ENCODE measurements at places on chromosomes 4 and X.

GRCh38 chrX:4830880-4831557 lies 1117.6 kb upstream of the PRKX start:
- no peak for DNase-seq

GRCh38 chr4:54902271-54902670 lies 223.1 kb downstream of the KDR start:
- DNase-seq, result no peak

DNA sequence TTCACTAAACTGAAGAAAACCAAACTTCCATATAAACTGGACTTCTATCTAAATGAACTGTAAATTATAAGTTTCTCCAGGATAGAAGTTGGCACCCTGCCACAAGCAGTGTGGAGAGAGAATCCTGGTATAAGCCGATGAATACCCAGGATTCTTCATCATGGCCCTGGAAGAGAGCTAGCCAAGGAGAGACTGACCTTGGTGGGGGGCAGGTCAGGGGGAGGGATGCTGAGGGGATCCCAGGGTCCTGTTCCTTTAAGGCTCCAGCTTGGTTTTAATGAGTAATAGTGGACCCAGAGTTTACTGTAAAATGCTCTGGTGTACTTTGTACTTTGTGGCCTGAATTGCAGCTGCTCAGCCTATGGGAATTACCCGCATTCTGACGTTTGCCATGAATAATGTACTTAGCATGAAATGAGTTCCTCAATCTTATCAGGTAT lies 16.9 kb downstream of the RASSF6 start:
- DNase-seq, result no peak

- DNase-seq, result no peak
These were observed 55.5 kb upstream of the FBXW7 start for GRCh38 chr4:152591396-152591795.

GRCh38 chr4:65951177-65951576 lies 280.9 kb upstream of the EPHA5 start:
- no peak for DNase-seq

GRCh38 chr4:90584051-90584450 lies 456.9 kb downstream of the CCSER1 start:
- no peak for DNase-seq

DNA sequence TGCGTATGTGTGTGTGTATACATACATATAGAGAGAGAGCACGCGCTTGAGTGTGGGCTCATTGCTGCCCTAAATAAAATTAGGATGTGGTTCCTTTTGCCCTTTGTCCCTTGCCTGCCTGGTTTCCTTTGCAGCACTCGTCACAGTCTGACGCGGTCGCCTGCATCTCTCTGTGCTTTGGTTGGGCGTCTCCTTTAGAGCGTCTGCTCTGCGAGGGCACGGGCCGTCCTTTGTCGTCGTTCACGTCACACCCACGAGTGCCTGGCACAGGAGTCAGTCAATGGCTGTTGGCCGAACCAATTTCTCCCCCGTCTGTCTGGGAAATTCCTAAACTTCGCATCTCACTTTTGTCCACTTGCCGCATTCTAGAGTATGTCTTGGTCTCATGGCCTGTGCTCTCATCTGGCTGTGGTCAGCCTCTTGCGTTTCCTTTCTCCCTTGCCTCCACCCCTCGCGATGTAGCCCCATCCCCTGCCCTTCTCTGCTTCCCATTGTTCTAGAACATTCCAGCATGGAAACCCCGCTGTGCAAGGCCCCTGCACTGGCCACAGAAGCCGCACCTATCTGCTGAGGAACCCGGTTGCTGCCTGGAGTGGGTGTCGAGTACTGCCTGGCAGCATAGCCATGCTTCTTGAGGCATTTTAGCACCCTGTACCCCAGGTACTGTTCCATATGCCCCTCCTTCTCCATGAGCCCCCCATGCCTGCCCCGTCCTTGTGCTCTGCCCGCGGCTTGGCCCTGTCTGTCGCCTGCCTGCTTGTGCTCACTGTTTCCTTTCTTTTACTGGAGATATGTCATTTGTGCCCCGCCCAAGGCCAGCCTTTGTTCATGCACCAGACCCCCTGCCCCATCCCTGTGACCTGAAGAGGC lies 8.0 kb downstream of the MAEA start:
- DNase-seq, result no peak

DNA sequence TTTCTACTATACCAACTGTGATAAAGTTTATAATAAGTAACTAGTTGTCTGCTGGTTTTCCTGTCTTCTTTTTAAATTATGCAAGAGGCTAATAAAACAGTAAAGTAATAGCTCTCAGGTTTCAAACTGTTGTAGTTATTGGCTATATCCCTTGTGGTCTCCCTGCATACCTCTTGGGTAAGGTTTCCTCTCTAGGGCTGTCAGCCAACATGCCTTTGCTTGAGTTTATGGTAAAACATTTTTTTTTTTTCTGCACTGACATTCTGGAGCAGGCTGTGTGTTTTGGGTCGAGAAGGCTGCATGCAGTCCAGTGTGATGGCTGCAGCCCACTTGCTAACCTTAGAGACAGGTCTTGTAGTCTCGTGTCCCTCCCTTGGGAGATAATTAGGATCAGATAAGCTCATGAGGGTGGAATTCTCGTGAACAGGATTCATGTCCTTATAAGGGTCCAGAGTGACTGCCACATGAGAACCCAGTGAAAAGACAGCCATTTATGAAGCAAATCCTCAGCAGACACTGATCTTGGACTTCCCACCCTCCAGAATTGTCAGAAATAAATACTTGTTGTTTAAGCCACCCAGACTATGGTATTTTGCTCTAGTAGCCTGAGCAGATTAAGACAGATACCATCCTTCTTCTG lies 831.2 kb downstream of the CCSER1 start:
- no peak for DNase-seq

DNA sequence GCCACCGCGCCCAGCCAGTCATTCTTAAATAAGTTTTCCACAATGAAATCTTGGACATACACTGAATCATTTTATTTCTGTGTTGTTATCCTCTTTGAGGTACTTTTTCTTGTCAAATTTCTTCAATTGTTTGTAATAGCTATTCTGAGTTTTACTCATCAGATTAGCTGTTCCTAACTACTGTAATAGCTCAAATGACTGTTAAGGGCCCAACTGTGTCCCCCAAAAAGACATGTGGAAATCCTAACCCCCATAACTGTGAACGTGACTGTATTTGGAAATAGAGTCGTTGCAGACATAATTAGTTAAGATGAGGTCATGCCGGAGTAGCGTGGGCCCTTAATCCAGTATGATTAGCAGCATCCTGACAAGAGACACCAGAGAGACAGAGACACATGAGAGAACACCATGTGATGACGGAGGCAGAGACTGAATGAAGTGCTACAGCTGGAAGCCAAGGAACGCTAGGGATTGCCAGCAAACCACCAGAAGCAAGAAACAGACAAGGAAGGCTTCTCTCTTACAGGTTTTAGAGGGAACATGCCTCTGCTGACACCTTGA lies 22.9 kb downstream of the ACOT9 start:
- no peak for DNase-seq

GRCh38 chrX:123807835-123808416 lies 51.9 kb upstream of the XIAP start:
- no peak for DNase-seq

- DNase-seq, result no peak
These were observed 31.1 kb downstream of the BMP15 start for GRCh38 chrX:50941638-50942037.

DNA sequence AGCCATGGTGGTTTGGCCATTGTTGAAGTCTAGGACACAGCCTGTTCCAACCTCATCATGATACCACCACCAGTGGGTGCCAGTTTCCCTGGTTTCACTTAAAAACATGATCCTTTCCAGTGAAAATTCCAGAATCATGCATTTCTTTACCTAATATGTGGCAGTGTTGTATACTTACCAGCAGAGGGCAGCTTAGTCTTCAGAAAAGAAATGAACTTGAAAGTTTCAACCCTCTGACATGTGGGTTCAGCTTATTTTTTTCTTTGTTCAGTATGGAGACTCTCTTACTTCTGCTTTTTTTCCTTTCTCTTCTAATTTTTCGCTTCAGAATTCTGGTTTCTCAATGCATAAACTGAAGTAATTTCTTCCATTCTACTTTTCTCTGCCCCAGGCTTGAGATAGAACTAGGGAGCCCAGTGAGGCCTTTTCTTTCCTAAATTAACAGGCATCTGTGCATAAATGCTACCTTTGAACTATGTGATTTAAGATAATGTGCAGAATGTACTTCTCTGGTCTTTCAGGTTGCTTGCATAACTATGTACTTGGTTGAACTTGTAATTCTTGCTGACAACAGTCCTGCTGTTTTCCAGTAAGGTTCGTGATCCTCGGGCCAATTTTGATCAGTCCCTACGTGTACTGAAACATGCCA lies 10.7 kb downstream of the LIAS start:
- DNase-seq, result no peak

- no peak for DNase-seq
These were observed 4.9 kb upstream of the TLR8 start for GRCh38 chrX:12901486-12901885.

DNA sequence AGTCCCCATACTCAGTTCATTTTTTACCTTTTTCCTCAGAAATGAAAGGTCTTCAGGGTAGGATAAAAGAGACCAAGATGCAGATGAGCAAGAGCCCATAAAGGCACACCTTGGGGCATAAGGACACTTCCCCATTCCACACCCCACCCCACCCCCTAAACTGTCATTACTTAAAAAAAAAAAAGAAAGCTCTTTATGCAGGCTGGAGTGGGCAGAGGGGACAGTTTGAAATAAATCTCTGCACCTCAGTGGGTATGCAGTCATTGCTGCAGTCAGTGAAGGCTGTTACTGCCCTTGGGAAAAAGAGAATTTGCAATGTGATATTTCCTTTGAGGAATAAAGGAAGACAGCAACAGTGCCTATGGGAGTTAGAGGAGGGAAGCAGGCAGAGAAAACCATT lies 137.5 kb downstream of the ANK2 start:
- no peak for DNase-seq

DNA sequence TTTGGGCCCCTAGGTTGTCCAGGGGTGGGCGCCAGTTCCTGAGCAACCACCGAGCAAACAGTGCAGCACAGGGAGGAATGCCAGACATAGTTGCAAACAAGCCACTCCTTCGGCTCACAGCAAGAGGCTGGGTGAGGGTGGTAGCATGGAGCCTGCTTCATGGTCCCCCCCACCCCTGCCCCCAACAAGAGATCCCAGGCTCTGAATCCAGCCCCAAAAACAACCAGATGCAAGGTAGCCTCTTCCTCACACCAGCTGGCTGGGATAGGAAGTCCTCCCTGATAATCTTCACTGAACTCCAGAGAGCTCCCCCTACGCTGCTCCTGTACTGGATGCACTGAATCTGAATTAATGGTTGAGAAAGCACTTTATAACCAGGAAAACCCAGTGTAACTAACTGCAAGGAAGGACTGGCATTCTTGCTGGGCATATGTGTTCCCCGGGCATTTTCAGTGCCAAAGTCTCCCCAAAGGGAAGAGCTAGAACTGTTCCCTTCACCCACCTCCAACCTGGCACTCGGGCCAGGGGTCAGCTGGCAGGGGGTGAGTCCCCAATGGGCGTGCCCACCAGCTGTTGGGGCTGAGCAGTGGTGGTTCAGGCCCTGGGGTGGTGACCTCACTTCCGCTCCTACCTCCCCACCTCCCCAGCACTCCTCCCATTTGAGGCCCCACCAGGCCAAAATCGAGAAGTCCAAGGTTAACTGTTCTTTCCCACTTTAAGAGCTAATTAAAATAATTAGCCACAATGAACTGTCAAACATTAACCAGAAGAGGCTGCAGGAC lies 1.5 kb downstream of the ELF4 start:
- no peak for DNase-seq

DNA sequence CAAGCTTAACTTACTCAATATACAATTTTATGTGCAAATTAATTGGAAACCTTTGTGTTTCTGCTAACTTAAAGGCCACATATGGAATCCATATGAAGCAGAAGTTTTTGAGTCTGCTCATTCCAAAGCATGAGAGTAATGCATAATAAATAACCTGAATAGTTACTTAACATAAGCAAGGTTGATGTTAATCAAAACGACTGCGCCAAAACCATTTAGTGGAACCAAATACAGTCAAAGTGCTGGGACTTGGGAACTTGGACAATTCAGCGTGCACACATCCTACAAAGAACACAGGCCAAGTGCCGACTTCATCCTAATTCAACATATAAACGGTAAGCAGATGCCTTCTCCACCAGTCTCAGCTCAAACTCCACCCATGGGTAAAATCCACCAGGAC lies 17.0 kb downstream of the TSPAN5 start:
- no peak for DNase-seq

DNA sequence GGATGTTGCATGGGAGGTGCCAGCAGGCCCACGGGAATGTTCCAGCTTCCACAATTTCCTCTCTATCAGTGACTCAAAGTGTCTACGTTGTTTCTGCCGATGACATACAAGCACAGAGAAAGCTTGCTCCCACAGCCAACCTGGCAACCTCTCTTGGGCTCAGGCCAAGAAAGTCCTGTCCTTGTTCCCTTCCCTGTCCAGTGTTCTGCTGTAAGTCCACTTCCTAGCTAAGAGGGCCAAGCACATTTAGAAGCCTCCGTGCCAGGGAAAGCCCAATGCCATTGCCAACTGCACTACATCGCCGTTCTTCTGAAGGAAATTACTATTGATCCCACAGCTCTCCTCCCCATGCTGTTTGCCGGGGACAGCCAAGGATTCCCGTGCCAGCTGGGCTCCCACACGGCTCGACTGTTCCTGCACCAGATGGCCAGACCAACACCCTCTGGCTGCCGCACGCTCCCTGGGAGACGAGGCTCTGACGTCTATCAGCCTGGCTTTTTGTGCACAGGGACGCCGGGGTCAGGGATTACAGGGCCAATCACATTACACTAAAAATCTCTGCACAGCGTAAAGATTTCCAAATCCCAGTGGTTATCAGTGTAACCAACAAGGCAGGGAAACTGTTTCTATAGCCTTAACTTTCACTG lies 284.0 kb downstream of the BCOR start:
- no peak for DNase-seq

- DNase-seq, result no peak
These were observed 377 bp downstream of the CHRNA9 start for GRCh38 chr4:40335525-40335894.

DNA sequence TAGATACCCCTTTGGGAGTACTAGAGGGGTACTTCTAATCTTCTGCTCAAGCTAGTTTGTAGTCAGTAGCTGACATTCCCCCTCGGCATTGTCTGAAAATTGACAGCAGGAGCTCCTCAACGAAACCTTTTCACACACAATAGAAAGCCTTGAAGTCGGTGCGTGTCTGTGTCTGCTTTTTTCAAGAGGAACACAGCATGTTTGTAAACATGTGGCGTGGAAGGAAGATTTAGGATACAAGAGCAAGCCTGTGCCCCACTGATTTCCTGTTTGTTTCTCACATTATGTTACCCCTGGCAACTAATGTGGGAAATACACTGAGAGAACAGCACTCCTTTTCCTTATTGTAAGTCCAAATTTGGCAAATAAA lies 252.6 kb downstream of the ANKRD50 start:
- no peak for DNase-seq

Data from DMS79 (cell line).